ENCODE measurements at places on chromosomes 4 and X. TPM values are rescaled to one million over a fixed set of nuclear protein-coding genes. Genes with fewer than 3 reads are reported as not detected.
A peak's percentile ranks its signal among the peaks of the same experiment; 100 is the strongest.

DNA sequence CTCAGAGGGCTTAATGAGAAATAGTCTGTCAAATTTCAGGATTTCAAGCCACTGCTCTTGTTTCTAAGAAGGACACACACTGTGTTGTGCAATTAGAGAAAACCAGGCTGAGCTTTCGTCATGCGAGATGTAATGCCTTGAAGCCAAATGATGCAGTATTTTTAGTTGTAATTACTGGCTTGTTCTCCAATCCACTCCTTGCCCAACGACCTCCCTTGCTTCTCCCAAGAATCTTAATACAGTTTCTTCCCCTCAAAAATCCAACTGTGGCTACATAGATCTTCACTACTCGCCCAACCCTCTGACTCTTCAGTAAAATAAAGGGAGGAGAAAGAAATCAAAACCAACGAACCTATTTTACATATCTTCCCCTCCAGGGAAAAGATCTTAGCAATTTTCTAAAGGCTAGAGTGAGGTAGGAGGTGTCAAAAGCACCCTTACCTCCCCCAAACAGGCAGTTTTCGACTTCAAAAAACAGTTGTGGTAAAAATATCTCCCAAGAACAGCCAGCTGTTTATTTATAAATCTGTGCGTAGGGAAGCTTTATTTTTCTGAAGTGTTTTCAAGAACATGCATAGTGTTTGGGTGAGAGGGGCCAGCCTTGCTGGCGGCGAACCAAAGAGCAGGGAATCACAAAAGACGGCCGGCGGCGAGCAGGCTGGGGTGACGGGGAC lies 68.7 kb downstream of the MGST2 start:
- DNase-seq: peak; percentile 59

DNA sequence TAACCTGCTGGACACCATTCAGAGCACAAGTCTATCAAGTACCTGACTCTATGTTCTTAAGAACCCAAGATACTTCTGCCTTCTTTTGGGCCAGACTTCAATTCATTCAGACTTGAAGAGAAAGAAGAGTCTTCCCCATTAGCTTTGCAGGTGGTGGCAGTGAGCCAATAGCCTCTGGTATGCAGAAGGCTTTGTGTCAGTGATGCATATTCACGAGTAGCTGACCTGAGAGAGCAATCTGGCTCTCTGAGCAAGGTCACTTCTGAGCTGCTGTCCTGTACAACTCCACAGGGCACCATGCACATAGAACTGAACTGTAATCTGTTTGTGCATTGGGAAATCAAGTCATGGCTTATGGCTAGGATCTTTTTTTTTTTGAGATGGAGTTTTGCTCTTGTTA lies 39.9 kb upstream of the SPINK2 start:
- no peak for DNase-seq

- no peak for DNase-seq
Measured at GRCh38 chrX:154530286-154530685, 14.3 kb upstream of the FAM3A start.

GRCh38 chrX:48001260-48001659 lies 2.5 kb downstream of the ZNF182 start:
- no peak for DNase-seq

DNA sequence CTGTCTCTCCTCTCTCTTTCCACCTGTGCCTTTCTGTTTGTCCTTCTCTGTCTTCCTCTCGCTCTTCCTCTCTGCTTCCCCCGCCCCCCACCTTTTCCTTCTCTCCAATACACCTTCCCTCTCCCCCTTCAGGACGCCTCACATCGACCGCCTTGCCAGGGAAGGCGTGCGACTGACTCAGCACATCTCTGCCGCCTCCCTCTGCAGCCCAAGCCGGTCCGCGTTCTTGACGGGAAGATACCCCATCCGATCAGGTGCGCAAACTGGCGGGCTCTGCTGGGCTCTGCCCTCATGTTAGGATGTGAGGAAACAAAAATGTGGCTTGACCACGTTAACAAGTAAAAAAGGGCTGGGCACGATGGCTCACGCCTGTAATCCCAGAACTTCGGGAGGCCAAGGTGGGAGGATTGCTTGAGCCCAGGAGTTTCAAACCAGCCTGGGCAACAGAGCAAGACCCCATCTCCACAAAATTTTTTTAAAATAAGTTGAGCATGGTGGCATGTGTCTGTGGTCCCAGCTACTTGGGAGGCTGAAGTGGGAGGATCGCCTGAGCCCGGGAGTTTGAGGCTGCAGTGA lies 35.2 kb downstream of the ARSF start:
- no peak for DNase-seq

GRCh38 chr4:616911-617643 lies 8.3 kb upstream of the PDE6B start:
- DNase-seq: no peak

DNA sequence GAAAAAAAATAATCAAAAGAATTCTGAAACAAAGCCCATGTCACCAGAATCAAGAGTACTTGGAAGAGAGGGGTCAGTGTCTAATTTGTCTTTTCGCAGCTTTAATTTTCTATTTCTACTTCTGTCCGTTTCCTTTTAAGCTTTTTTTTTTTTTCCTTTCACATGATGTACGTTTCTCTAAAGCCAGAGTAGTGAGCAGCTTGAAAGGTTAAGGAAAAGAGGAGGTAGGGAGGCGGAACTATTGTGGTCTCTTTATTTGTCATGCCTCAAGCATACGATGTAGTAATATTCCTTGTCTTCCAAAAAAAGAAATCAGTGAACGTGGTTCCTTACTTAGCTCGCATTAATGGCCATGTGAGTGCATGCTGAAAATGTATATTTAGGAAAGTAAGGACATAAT lies 311.5 kb downstream of the TENM3 start:
- DNase-seq: no peak

- no peak for DNase-seq
Measured at GRCh38 chr4:55754754-55755350, 64.7 kb upstream of the EXOC1L start.

DNA sequence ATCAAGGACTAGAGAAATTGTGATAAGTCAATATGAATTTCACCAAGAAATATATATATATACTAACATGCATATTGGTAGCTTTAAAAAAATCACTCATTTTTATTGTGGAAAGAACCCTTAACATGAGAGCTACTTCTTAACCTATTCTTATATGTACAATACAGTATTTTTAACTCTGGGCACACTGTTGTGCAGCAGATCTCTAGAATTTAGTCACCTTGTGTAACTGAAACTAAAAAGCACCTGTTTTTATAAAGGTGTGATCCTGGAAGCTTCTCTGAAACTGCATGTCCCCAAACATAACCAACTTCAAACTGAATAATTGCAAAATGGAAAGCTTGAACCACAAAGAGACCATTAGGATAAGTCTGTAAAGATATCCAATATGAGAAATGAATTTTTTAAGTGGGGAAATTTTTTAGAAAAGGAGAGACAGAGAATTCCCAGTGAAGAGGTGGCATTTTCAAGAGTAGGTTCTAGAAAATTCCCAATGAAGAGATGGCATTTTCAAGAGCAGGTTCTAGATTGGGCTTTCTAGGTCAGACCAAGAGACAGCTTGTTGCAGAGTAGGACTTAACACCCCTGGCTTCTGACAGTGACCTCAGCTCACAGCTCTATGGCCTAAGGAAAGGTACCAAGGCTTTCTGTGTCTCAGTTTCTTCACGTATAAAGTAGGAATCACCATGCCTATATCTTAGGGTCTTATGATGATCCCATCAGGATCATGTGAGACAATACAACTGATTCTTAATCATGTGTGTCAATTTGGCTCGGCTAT lies 22.0 kb upstream of the PPARGC1A start:
- DNase-seq: no peak

- no peak for DNase-seq
Measured at GRCh38 chrX:82703551-82703950, 804.5 kb upstream of the POU3F4 start.

GRCh38 chrX:40573763-40574162 lies 7.0 kb upstream of the ATP6AP2 start:
- DNase-seq: peak; percentile 25

- DNase-seq: no peak
Measured at GRCh38 chrX:41406201-41406600, 40.9 kb upstream of the NYX start.

- DNase-seq: peak; percentile 22
Measured at GRCh38 chr4:109046471-109047201, 255.8 kb downstream of the COL25A1 start.

DNA sequence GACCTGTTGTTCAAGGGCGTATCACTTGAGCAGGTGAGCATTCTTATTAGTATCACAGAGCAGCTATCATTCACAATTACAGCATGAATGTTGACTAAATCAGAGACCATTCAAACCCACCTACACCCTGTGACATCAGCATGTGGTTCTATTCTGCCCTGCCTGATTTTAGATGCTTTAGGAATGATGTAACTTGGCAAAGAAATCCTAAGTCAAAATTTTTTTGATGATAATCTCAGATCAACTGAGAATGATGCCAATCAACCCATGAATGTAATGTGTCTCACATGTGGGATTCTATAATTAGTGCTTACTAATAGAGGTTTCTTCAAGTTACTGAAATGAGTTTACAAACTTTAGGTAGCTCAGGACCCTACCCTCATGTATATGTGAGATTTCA lies 13.4 kb upstream of the CHIC2 start:
- no peak for DNase-seq

DNA sequence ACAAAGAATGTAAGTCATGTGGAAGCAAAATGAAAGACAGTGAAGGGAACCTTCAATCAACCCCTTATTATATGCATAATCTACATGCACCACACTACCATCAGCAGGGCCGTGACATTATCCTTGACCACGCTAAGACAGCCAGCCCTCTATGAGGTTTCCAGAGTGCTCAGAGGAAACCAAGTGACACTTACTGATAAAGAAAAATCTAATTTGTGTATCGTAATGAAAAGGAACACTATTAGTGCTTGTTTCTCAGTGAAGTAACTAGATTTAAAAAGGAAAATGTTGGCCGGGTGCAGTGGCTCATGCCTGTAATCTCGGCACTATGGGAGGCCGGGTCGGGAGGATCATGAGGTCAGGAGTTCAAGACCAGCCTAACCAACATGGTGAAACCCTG lies 56.4 kb downstream of the ABCG2 start:
- DNase-seq: no peak

- DNase-seq: no peak
Measured at GRCh38 chr4:125522992-125523391, 208.2 kb downstream of the FAT4 start.

- DNase-seq: no peak
Measured at GRCh38 chrX:72062916-72063315, 68.8 kb downstream of the RTL5 start.

Gene RAB40A
- total RNA-seq: 0.30 TPM

Gene MFAP3L
- total RNA-seq: 10.5 TPM

Gene PABPC1L2A
- not detected for total RNA-seq

Gene IRS4
- 0.69 TPM for total RNA-seq

Gene CXCL8
- 15.5 TPM for total RNA-seq

Gene UGT2B15
- not detected for total RNA-seq

Gene CDX4
- not detected for total RNA-seq

Gene PLK4
- 15.4 TPM for total RNA-seq

Gene TMPRSS11E
- 12.3 TPM for total RNA-seq

Measured in skin of body (tissue), 3 donors.